HepG2 (cell line): ENCODE measurements at places on chromosomes 6 and 20.
A peak's percentile ranks its signal among the peaks of the same experiment; 100 is the strongest.

DNA sequence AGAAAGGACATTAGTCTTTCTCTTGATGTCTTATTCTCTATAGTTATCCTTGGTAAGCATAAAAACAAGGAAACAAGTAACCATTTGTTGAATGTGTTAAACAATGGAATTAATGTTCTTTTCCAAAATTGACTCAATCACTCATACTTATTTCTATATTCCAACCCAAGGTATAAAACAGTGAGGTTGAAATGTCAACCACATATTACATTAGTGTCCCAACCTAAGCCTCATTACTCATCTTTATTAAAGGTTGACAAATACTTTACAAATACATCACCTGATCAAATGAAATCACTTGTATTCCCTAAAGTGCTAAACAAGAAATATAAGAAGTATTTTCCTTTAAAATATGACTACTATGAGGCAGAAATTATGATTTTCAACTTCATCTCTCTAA lies 100.5 kb downstream of the ASCC3 start:
- no peak overlapping the region for H3K27ac ChIP-seq
- no peaks in the 10 kb centered on the region for H3K27me3 ChIP-seq
- no peak overlapping the region for H3K4me3 ChIP-seq
- no peak for DNase-seq
- no peaks in the 10 kb centered on the region for H3K36me3 ChIP-seq

GRCh38 chr20:57922083-57922482 lies 212.3 kb upstream of the PMEPA1 start:
- H3K27me3 ChIP-seq, result 0 out of 2 replicates have a peak, but pooled peaks cover 3% of the 10 kb centered on the region
- no peaks in the 10 kb centered on the region for H3K4me1 ChIP-seq
- H3K27ac ChIP-seq, result no peak overlapping the region

- H3K4me3 ChIP-seq, result no peak overlapping the region
- H3K27me3 ChIP-seq, result no peaks in the 10 kb centered on the region
- H3K4me1 ChIP-seq, result no peaks in the 10 kb centered on the region
- no peak overlapping the region for H3K27ac ChIP-seq
- no peak for DNase-seq
- no peaks in the 10 kb centered on the region for H3K36me3 ChIP-seq
Observed at GRCh38 chr20:52481443-52481842, 289.9 kb upstream of the ZFP64 start.

DNA sequence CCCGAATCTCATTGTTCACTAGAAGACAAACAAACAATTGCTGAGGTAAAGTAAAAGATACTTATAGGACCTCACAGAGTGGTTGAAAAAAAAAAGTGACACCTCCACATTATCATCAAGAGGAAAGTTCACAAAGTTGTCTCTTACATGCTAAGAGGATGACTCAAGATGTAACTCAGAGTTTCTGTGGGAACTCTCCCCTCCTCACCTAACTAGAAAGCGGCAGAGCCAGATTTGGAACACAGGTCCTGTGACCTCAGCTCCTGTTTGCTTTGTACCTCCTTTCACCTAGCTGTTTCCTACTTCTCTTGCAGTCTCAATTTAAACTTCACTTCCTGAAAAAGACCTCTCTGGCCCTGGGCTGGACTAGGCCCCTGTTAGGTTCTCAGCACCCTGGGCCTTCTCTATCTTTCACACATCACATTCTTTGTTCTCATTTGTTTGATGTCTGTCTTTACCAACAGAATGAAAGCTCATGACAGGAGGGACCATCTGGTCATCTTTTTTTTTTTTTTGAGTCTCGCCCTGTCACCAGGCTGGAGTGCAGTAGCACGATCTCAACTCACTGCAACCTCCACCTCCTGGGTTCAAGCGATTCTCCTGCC lies 60.8 kb downstream of the CD24 start:
- peak; percentile 64 for DNase-seq
- no peaks in the 10 kb centered on the region for H3K36me3 ChIP-seq
- H3K27me3 ChIP-seq, result no peaks in the 10 kb centered on the region
- no peak overlapping the region for H3K27ac ChIP-seq

DNA sequence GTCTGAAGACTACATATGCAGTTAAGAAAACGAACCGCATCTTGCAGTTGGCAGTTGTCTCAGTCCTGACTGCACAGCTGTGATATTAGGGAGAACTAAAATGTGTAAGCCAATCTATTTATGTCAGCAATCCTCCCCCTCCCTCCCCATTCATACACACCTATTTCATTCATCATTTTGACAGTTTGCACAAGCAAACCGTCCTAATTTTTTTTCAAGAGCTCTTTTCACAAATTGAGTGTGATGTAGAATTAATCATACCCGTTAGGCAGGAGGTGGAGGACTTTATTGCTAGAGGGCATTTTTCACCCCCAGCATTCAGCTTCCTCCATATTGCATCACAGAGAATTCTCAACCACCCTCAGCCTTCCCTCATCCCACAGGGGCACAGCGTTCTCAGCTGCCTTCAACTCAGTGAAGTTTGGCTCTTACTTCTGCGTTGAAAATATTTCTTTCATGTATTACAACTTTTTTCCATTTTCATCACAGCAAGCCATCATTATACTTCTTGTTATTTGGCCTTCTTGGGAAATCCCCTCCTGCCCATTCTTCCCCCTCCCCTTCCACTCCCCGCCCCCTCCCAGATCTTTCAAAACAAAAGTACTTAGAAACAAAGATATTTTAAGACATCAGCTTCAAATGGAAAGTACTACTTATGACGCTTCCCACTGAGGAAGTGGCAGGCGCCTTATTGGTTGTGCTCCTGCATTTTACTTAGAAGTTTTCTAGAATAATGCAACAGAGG lies 37.5 kb downstream of the NOX3 start:
- no peak overlapping the region for H3K27ac ChIP-seq
- no peak overlapping the region for H3K4me3 ChIP-seq
- no peaks in the 10 kb centered on the region for H3K27me3 ChIP-seq
- peaks cover 55% of the 10 kb centered on the region for H3K4me1 ChIP-seq
- no peaks in the 10 kb centered on the region for H3K36me3 ChIP-seq
- DNase-seq, result no peak

DNA sequence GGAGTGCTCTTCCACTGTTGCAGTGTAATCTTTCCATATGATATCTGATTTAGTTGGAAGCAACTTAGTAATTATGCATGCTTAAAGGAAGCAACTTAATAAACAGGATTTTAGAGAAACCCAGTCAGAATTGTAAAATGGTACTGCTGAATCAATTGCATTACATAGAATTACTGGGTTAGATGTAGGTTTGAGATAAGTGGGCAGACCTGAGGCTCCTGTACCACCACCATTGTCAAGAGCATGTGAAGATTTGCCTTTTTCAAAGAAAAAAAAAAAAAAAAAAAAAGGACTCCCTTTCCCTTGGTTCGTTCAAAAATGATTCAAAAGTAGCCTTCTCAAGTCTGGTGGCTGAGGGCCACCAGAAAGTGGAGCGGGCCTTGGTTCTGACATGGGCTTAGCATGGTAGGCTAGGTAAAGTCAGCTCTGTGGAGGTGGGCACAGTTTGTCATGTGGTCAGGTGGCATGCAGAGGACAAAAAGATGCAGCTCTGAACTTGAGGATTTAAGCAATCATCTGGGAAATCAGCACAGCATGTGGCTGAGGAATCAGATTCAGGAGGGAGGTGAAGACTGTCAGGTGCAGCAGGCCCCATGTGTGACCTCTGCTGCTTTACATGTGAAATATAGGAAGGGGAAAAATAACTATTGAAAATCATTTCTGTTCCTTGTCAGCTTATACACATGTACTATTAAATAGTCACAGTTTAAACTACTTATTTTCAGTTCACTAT lies 32.4 kb downstream of the ARID1B start:
- no peaks in the 10 kb centered on the region for H3K27me3 ChIP-seq
- H3K4me3 ChIP-seq, result no peak overlapping the region
- H3K27ac ChIP-seq, result no peak overlapping the region
- no peak for DNase-seq
